ENCODE measurements at places on chromosomes 5 and 9.

GRCh38 chr9:68708513-68708912 is 3.5 kb downstream of the PIP5K1B start:
- DNase-seq: no peak

DNA sequence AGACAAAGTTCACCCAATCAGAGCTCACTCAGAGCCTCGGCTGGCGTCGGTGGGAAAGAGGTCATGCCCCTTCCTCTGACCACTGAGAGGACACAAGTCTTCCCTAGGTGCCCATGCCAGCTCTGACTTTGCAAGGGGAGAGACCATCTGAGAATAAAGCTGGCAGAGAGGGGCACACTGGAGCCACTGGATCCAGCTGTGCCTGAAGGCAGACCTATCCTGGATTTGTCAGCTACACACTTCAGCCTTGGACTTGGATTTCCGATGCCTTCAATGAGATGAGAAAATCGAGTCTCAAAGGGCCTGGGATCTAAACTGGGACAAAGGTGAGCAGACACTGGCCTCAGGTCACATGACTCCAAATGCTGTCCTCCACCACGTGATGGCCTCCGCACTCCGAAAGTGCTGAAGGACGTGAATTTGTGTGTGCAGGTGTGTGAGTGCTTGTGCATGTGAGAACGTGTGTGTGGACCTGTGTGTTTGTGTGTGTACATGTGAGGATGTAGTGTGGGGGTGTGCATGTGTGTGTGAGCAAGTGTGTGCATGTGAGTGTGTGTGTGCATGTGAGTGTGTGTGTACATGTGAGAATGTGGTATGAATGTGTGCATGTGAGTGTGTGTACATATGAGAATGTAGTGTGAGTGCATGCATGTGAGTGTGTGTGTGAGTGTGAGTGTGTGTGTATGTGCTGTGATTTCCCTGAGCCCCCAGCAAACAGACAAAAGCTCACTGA is 37.9 kb downstream of the BARX1 start:
- no peak for DNase-seq

GRCh38 chr5:77354454-77354853 is 137.7 kb downstream of the WDR41 start:
- no peak for DNase-seq

DNA sequence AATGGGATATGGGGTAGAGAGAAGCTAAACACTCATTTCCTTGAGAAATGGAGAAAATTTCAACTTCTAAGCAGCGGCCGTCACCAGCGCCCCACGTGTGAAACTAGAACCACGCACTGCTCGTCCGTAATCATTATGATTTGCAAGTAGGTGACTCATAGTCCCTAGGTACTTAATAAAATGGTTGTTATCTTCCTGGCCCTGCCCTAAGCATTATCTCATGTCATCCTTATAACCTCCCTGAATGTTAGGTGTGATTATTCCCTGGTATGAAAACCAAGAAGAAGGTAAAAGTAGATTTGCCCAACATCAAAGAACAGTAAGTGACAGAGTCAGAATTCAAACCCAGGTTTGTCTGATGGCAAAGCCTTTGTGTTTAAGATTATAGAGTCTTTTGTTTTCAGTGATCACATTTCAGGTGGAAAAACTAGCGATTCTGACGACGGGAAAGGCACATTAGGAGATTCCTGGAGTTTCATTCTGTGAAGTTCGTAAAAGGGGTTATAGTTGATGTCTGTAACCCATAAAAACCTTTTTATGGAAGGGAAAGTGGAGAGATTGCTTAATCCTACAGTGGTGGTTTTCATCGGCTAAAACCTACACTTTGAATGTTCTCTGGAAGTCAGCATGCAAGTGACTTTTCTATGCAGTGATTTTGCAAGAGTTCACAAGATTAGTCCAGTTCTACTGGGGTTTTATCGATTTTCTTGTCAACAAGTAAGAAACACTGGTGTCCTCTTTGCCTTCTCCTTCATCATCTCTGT is 202.9 kb upstream of the WWC1 start:
- no peak for DNase-seq

- no peak for DNase-seq
These were observed 212.4 kb upstream of the DMAC1 start for GRCh38 chr9:8011974-8012373.

GRCh38 chr5:38330207-38330606 is 71.8 kb downstream of the EGFLAM start:
- DNase-seq: no peak

DNA sequence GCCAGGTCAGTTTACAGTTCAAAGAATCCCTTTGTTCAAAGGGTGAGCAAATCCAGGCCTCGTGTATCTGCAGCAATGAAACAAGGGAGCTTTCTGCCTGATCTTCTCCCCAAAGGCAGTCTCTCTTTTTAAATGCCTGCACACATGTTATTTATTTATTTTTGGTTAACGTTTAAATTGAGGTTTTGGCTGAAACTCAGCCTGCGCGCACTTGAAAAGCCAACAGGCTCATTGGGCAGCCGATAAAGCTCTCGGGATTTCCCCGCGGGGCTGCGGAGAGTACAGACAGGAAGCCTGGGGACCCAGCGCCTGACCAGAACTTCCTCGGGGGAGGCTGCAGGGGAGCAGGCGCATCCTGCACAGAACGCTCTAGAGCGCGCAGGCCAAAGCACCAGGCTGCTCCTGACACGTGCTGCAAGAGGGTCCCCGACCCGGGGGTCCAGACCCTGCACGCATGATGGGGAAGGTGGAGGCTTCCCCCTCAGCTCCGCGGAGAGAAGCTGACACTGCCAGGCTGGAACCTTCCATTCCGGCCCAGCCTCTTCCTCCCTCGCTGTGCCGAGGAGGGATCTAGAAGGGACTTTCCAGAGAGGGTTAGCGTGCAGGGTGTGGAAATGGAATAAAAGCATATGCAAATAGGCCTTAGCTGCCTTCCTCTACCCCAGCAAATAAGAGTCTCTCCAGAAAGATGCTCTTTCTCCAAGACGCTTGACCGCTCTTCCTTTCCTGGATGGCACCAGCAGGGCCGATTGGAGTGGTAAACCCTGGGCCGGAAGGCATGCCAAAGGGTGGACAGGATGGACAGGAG is 46.1 kb downstream of the PTTG1 start:
- DNase-seq: peak; percentile 46

DNA sequence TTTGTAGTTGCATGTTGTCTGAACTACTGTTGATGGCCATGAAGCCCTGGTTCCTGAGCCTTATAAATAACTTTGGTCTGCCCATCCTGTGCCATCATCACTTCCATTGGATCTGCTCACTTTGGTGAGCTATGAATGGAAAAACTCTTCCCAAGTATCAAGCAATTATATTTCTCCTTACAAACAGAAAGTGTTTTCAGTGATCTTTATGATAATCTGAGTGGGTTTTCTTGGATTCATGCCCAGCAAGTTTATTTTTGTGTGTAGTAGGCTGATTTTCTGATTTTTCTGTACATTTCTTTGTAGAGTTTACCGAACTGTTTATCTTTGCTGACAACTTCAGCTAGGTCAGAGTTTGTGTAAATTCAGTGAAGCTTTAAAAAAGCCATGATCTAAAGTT is 31.0 kb downstream of the CAMK4 start:
- no peak for DNase-seq

GRCh38 chr5:152864991-152865390 is 459.9 kb upstream of the NMUR2 start:
- DNase-seq: no peak

- peak; percentile 10 for DNase-seq
These were observed 304.6 kb downstream of the ACTL7B start for GRCh38 chr9:108551030-108551841.

DNA sequence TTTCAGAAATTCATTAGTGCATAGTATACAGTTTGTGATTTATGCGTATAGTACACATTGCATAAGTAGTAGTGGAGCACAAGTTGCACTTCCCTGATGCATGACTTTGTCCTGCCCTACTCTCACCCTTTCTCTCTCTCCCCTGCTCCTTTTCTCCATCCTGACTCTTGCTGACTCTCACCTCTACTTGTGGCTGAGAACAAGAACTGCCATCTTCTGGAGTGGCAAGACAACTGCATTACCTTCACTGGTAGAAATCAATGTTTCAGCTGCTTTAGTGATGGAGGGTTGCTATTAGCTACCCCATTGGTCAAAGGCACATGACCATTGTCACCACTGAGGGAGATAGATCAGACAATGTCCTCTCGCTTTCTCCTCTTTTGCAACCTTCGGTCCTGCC is 26.9 kb downstream of the SPEF2 start:
- no peak for DNase-seq

- DNase-seq: no peak
These were observed 14.0 kb downstream of the CCDC187 start for GRCh38 chr9:136289651-136290507.

DNA sequence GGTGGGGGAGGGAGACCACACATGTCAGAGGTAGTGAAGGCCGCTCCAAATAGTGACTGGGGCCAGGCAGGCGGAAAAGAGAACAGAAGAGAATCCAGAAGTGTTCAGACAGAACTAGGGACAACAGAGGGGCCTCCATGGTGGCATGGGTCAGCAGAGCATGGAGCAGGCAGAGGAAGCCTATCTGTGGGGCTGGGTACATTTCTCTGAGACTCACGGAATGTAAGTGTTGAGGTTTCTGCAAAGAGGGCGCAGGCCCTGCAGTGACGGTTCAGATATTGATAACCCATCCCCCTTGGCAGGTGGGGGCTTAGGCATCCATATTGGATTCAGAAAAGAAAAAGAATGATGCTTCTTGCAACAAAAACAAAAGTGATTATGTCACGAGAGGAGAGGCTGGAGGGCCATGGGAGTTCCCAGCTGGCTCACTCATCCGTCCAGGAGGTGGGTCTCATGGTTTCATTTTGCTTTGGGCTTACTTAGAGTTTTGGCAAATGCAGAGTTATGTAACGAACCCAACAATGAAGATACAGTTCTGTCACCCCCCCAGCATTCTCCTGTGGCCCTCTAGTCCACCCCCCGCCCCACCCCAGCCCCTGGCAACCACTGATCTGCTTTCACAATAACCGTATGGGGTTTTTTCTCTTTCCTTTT is 5.4 kb upstream of the RMND5B start:
- no peak for DNase-seq

GRCh38 chr9:123550797-123551196 is 194.8 kb downstream of the CRB2 start:
- no peak for DNase-seq

DNA sequence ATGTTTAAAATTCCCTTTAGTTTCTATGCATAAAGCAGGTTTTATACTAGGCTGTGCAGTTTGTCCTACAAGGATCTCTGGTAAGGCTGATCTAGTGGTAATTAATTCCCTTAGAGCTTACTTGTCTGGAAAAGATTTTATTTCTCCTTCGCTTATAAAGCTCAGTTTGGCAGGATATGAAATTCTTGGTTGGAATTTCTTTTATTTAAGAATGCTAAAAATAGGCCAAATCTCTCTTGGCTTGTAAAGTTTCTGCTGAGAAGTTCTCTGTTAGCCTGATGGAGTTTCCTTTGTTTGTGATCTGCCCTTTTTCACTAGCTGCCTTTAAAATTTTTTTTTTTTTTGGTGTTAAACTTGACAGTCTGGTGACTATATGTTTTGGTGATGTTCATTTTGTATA is 237.1 kb upstream of the TLE4 start:
- no peak for DNase-seq

DNA sequence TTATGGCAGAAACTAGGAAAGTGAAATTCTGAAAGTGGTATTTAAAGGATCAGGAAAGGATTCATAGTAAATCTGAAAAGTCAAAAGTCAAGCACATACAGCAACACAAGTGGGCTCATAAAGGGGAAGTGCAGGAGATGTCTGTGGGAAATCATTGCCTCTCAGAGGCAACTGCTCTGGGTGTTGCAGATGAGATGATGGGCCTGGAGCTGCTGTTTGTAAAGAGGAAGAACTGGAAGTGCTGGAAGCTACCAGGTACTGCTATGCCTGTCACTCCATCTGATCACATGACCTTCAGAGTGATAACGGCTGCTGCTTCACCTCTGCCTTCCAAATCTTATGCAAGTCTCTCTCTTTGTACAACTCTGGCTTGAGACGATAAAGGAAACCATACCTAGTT is 55.9 kb downstream of the ADRB2 start:
- DNase-seq: no peak

DNA sequence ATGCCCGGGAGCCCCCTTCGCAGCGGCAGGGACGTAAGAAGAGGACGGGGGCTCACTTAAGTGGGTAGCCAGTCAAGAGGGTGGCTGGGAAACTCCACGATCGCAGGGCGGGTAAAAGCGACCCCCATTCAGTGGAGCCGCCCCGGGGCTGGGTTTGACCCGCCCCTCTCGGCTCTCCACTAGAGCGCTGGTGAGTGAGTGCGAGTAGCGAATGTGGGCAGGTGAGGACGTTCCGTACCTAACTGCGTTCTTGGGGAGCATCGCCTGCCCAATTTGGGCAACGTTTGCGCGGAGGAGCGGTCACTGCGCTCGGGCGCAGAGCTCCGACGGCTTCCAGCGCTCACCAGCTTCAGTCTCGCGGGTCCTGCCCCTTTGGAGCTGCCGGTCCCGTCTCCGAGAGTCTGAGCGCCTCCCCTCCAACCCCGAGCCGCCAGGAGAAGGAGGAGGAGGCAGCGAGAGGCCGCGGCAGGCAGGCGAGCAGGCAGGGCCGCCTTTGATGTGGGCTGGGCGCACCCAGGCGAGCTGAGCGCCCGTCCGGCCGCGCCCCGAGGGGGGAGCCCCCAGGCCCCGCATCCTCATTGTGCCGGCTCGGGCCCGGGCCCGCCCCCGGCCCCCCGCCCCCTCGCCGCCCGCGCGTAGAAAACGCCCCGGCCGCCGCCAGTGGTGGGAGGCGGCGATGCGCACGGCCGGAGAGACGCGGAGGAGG is at the start of gene FGF18:
Gene FGF18 (plus strand): TSS at position 666 of the 706 bp plus-strand sequence. CDS start 553 bp downstream, outside the sequence.
- no peak for DNase-seq

DNA sequence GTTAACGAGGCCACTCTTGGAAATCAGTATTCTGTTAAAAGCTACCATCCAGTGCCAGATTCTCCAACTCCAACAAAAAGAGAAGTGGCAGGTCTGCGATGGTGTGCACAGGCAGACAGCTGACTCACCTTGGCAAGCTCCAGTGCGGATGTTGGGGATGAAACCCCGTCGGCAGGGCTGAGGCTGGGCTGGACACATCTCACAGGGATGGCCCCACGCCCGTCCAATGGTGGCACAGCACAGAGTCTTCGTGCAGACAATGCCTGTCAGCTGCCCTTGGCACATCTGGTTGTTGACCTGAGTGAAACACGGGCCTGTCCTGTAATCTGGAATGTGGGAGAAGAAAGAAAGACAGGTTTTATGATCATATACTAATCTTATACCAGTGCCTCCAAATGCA is 73.4 kb downstream of the FBN2 start:
- no peak for DNase-seq

GRCh38 chr9:97506306-97506705 is 4.8 kb downstream of the TMOD1 start:
- no peak for DNase-seq

DNA sequence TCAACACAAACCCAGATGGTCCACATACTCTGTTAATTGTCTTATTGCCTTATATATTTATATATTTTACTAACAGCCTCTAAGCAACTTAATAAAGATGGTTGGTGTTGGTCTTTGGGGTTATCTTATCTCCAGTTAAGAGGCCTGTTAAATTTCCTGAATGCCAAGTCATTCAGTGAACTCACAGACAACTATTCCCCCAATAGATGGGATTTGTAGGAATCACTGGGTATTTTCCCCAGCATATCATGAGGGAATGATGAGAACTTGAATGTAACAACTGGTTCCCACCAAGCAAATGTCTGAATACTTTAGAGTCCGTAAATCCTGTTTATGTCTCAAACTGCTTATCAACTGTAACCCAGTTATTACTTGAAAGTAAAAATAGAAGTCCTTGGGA is 42.7 kb upstream of the RETREG1 start:
- no peak for DNase-seq

- no peak for DNase-seq
These were observed 70.3 kb upstream of the EPB41L4B start for GRCh38 chr9:109391176-109391575.

GRCh38 chr9:77585335-77585786 is 62.8 kb downstream of the GNA14 start:
- DNase-seq: no peak

GRCh38 chr9:20873240-20873865 is 158.1 kb downstream of the HACD4 start:
- DNase-seq: no peak

Data from prostate gland (tissue), 2 donors.